ENCODE measurements at places on chromosomes 1 and 21.

DNA sequence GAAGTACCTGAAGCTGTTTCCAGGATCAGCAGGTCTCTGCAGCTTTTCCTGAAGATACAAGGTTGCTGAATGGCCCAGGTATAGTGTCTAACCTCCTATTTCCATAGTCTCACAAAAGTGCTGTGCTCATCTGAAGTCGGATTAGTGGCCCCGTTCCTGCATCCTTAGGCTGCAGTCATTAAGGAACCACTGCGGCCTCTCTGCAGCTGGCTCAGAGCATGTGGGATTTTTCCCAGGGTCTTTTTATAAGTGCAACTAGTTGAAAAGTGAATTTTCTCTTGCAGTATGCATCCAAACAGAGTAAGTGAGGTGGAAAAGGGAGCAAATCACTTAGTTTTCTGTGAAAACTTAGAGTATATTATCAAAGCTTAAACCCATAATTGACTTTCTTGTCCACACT, 565.3 kb upstream of the NEGR1 start:
- no peak for DNase-seq

GRCh38 chr1:181049378-181049777, 15.6 kb downstream of the MR1 start:
- no peak for DNase-seq

- DNase-seq, result no peak
These were observed 5.5 kb upstream of the ACTRT2 start for GRCh38 chr1:3015744-3016143.

GRCh38 chr1:2290171-2290578, 62.1 kb downstream of the SKI start:
- no peak for DNase-seq

- DNase-seq, result no peak
These were observed 297.5 kb downstream of the DUSP10 start for GRCh38 chr1:221444346-221444745.

DNA sequence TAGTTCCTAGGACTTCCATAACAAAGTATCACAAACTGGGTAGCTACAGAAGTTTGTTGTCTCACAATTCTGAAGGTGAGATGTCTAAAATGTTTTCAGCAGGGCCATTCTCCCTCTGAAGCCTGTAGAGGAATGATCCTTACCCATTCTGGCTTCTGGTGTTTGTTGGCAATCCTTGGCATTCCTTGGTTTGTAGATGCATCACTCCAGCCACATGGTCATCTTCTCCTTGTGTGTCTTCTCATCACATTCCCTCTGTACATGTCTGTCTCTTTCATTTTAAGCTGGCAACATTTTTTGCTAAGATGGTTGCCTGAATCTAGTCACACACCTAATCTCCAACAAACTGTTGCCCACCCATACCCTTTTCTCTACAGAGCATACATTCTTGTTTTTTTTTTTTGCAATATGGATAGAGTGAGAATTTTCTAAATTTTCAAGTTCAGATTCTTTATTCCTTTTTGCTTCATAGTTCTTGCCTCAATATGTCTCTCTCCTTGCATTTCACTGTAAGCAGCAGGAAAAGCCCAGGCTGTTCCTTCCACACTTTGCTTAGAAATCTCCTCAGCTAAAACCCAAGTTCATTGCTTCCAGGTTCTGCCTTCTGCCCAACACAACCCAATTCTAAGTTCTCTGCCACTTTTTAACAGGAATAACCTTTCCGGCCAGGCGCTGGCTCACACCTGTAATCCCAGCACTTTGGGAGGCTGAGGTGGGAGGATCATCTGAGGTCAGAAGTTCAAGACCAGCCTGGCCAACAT, 18.3 kb downstream of the ZBED6 start:
- no peak for DNase-seq

DNA sequence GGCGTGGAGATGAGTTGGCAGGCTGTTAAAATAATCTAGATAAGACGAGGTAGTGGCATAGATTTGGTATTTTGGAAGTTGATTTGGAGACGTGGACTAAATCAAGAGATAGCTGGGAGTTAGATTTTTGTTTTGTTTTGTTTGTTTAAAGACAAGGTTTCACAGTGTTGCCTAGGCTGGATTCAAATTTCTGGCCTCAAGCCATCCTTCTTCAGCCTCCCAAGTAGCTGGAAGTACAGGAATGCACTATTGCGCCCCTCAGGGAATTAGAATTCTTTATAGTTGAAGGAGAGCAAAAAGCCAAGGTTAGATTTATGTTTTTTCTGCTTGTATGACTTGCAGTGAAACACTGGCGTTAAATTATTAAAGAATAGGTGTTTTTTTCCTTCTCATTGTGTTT, 22.3 kb upstream of the SNRPE start:
- DNase-seq, result no peak

GRCh38 chr1:57072401-57073110, 106.7 kb upstream of the C8B start:
- DNase-seq, result no peak

GRCh38 chr1:103363008-103363365, 162.5 kb upstream of the RNPC3 start:
- no peak for DNase-seq

Measured in GM19239 (cell line).